ENCODE measurements at places on chromosomes 11 and 22. TPM values are rescaled to one million over a fixed set of nuclear protein-coding genes. Genes with fewer than 3 reads are reported as not detected.

The GDPD4 gene
- not detected for total RNA-seq

The RAG2 gene
- not detected for total RNA-seq

The PARVG gene
- 0.44 TPM for total RNA-seq

The ASRGL1 gene
- 40.0 TPM for total RNA-seq

The TTC17 gene
- total RNA-seq: 27.8 TPM

The APOL1 gene
- total RNA-seq: 40.8 TPM

The OR2AG2 gene
- total RNA-seq: not detected

The TTC36 gene
- total RNA-seq: 0.39 TPM

The CDCA5 gene
- 20.7 TPM for total RNA-seq

The CCDC85B gene
- 273 TPM for total RNA-seq

The LINC01488 gene
- not detected for total RNA-seq

The CCND1 gene
- 576 TPM for total RNA-seq

The ARHGEF17 gene
- total RNA-seq: 27.3 TPM

The APOL5 gene
- not detected for total RNA-seq

The TMEM151A gene
- total RNA-seq: not detected

The SAA2 gene
- not detected for total RNA-seq

The TRIM22 gene
- 135 TPM for total RNA-seq

The AGBL2 gene
- total RNA-seq: not detected

Data from mammary microvascular endothelial cell (primary cell).